Neuronal stem cell (in vitro differentiated cells): ENCODE measurements at places on chromosomes 2 and 18.

DNA sequence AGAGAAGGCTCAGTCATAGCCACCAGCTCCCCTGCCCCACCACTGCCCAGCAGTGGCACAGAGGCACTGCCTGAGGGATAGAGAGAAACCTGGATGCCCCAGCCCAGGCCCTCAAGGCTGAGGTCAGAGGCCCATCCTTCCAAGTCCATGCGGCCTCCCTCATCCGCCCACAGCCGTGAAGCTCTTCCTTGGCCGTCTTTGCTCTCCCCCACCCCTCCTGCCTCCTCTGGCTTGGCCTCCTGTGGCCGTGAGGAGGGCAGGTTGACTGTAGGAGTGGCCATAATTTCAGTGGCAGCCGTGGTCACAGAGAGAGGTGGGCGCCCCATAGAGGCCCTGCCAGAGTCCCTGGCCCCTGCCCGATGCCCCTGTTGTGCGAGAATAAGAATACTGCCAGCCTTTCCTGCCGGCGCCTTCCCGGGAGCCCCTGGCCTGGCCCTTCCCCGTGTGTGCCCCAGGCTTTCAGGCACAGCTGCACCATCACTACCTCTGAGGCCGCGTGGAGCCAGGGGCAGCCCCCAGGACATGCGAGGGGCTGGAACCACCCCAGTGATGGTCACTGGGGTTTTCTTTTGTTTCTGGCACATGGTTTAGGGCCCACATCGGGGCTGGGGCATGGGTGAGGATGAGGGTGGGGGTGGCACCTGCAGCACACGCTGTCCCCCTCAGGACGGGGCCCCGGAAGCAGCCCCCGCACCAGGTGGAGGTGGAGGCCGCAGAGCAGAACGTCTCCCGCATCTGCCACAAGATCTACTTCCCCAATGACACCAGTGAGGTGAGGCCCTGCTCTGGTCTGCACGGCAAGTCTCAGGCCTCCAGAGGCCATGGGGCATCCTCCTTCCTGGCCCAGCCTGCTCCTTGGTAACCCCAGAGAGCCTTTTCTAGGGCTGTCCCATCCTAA is 13.1 kb upstream of the GPR17 start:
- no peak overlapping the region for H3K27ac ChIP-seq
- no peak overlapping the region for H3K4me3 ChIP-seq
- H3K36me3 ChIP-seq, result no peaks in the 10 kb centered on the region
- DNase-seq, result no peak
- H3K27me3 ChIP-seq, result no peaks in the 10 kb centered on the region
- H3K4me1 ChIP-seq, result peaks cover 9% of the 10 kb centered on the region

DNA sequence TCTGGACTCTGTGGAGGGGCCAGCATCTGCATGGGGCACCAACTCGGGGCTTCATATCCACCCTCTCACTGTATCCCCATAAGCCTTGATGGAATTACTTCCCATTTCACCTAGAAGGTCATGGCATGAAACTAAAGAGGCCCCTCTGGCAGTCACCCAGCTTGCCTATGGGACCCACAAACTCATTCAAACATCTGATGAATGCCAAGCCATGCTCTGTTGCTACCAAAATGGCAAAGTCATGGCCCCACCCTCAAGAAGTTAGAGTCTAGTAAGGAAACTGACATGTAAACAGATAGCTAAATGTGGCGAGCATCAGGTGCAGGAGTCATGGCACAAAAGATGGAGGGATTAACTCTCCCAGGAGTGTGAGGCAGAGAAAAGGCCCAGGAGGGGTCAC is 14.5 kb downstream of the CYB5A start:
- peaks cover 14% of the 10 kb centered on the region for H3K4me1 ChIP-seq
- no peak overlapping the region for H3K4me3 ChIP-seq
- H3K27me3 ChIP-seq, result no peaks in the 10 kb centered on the region
- no peak overlapping the region for H3K27ac ChIP-seq
- no peak for DNase-seq

DNA sequence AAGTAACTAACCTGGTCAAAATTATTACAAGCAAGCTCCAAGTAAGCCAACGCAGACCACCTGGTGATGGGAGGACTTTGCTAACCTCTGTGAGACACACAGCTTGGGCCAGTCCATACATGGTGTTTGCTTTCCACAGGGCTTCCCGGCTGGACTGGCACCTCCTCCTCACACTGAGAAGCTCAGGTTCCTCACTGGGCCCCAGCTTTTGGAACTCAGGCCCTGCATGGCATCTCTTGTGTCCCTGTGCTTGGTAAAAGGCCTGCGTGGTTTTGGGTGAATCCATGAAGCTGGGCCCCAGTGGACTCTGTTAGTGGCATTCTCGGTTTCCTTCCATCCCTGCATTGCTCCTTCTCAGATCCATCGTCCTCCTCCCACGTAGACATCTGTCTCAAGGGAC is 123.4 kb downstream of the VAPA start:
- no peak overlapping the region for H3K27ac ChIP-seq
- H3K27me3 ChIP-seq, result no peaks in the 10 kb centered on the region
- DNase-seq, result no peak
- no peaks in the 10 kb centered on the region for H3K4me1 ChIP-seq
- H3K36me3 ChIP-seq, result no peaks in the 10 kb centered on the region

- H3K36me3 ChIP-seq, result no peaks in the 10 kb centered on the region
- H3K27me3 ChIP-seq, result no peaks in the 10 kb centered on the region
- no peak for DNase-seq
- peaks cover 9% of the 10 kb centered on the region for H3K4me1 ChIP-seq
- no peak overlapping the region for H3K27ac ChIP-seq
Observed at GRCh38 chr2:105777031-105777482, 32.3 kb downstream of the NCK2 start.

DNA sequence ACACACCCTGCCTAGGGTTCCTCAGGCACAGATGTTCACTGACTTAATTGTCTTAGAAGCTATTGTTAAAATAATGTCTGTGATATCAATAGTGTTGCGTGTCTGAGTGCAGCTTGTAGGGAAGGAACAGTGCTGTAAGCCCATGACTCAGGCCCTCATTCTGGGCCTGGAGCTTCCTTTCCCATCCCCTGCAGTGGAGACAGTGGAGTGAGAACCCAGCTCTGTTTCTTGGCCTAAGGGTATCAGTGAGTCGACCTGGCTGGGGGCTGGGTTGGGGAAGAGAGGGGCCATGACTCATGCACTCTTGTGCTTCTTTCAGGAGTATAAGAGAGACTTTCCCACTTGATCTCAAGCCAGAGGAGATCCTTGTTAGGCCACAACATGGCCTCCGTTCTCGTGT is 106.8 kb downstream of the HRH4 start:
- no peaks in the 10 kb centered on the region for H3K27me3 ChIP-seq
- no peaks in the 10 kb centered on the region for H3K36me3 ChIP-seq
- H3K27ac ChIP-seq, result no peak overlapping the region

- H3K4me1 ChIP-seq, result peaks cover 28% of the 10 kb centered on the region
Observed at GRCh38 chr2:25316101-25316500, 25.6 kb downstream of the DNMT3A start.

DNA sequence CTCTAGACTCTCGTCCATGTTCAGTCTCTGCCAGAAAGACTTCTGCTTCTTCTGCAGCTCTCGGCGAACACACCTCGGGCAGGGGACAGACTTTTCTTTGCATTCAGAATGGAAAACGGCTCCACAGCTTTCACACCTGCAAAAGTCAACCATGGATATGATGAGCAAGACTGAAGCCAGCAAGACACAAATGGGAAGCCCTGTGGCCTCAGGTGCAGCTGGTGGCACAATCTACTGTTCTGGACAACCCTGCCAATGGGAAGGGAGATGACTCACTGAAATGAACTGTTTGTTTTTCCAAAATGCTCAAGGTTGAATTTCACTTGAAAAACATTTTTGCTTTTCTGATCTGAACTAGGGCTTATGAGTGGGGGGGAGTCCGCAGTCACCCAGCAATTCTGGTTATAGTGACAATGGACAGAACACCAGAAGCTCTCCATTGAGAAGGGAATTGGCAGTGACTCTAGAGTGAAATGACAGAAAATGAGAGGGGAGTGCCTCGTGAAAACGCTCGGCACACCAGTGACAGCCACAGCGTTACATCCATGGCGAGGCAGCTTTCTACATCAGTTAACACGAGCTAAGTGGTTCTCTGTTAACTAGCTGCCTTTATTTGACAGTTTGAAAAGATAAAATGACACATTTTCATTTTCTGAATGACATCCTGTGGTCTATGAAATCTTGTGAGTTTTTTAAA is 58.8 kb upstream of the FZD5 start:
- no peak for DNase-seq
- no peaks in the 10 kb centered on the region for H3K27me3 ChIP-seq
- no peak overlapping the region for H3K4me3 ChIP-seq
- no peaks in the 10 kb centered on the region for H3K4me1 ChIP-seq
